CD4-positive, alpha-beta T cell treated with Interleukin-17A for 4 hours (primary cell): ENCODE measurements at places on chromosomes 13 and 19.

GRCh38 chr19:35645680-35646511 is 2.2 kb upstream of the COX6B1 start:
- DNase-seq: no peak

- DNase-seq: no peak
Observed at GRCh38 chr13:33230178-33230881, 55.2 kb downstream of the STARD13 start.

- DNase-seq: peak; percentile 88
Observed at GRCh38 chr19:38729653-38730469, 14.4 kb downstream of the CAPN12 start.

- DNase-seq: no peak
Observed at GRCh38 chr13:23021906-23022305, 158.9 kb upstream of the SGCG start.

DNA sequence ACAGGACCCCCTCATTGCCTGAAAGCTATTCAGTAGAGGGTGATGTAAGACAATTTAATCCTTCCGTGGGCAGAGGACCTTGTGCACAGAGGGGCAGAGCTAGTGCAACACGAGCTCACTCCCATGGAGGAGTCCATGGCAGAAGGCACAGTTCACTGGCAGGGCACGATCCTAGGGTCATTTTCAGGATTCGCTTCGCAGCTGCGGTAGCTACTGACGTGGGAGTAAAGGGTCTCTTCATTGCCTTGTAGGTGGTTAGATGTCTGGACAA is 207.8 kb downstream of the FOXO1 start:
- no peak for DNase-seq

DNA sequence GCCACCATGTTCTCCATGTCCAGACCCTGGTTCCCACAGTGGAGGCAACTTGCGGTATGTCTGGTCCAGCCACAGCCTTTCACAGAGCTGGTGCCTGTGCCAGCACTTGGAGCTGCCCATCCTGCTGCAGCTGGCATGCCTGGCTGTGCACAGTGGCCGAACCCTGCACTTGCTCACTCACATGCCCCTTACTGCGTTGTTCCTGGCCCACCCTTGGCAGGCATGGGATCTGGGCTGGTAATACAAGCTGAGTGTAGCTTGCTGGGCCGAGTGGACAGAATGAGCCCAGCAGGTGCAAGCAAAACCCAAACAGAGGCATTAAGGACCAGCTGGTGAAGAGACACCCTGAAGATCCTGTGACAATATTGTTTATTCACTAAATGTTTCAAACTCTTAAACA is 583.9 kb upstream of the SLITRK6 start:
- DNase-seq: no peak

- no peak for DNase-seq
Observed at GRCh38 chr13:66314911-66315310, 915.2 kb downstream of the PCDH9 start.

DNA sequence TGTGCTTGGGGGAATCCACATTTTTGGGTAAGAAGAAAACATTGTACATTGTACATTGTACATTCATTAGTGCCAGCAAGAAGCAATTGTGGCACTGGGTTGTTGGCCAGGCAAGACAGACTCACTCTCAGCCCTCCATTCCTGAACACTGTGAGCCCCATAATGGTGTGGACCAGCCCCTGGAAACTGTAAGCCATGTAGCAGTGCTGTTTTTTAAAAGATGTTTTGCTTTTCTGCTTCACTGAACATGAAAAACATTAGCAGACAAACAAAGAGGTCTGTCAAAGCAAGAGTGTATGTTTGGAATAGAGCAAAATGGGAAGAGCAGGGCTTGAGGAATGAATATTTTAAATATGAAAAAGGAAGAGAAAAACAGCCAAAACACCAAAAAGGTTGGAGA is 39.1 kb upstream of the IL17D start:
- DNase-seq: no peak

DNA sequence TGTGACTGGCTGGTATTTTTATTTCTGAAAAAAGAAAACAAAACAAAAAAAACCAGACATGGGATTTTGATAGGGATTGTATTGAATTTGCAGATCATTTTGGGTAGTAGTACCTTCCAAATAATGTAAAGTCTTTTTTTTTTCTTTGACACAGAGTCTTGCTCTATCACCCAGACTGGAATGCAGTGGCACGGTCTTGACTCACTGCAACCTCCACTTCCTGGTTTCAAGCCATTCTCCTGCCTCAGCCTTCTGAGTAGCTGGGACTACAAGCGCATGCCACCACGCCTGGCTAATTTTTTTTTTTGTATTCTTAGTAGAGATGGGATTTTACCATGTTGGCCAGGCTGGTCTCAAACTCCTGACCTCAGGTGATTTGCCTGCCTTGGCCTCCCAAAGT is 4.2 kb downstream of the ZNF101 start:
- DNase-seq: no peak

GRCh38 chr13:41463838-41464602 is 6.7 kb downstream of the RGCC start:
- DNase-seq: peak; percentile 49

DNA sequence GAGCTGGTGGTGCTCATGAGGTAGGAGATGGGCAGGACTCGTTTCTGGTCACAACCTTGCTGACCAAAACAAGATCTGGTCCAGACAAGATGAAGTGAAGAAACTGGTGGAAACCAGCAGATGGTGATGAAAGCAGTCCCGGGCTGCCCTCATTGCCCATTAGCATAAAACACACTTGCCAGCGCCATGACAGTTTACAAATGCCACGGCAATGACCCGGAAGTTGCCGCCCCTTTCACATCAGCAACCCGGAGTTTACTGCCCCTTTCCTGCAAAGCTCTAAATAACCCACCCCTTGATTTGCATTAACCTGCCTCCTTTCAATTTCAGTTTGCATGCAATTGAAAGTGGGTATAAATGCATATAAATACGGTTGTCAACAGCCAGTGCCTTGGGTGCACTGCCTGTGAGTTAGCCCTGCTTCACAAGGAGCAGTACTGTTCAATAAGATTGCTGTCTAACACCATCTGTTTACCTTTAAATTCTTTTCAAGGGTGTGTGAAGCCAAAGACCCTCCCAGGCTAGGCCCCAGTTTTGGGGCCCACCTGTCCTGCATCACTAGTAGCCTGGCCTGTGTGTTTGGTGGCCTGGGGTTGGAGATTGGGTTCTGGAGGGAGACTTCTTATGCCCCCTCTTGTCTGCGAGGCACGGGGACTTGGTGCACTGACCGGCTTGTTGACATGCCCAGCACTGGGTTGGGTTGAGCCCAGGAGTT is 38.8 kb downstream of the CHST8 start:
- DNase-seq: no peak

DNA sequence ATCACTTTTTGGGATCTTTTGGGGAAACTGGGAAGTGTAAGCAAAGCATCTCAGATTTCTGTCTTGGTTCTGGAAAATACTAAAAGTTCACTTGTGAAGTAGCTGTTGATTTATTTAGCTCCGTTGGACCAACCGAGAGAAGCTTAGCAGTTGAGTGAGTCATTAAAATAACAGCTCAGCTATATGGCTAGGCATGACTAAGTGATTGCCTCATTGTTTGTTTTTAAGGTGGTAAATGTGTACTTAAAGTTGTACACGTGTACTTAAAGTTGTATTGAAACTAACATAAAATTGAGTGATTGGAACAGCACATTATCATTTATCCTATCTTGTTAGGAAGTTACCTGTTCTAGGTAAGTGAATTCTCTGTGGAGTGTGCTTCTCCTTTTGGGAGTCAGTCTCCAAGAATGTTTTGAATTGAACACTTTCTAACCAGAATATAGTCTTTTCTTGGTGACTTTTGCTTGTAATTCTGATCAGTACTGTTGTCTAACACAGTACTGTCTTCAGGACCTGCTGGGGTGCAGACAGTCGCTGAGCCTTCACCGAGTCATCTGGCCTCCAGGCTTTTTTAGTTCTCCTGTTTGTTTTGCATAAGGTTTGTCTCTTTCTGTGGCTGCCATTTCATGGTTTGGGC is 2.9 kb upstream of the DCUN1D2 start:
- no peak for DNase-seq

DNA sequence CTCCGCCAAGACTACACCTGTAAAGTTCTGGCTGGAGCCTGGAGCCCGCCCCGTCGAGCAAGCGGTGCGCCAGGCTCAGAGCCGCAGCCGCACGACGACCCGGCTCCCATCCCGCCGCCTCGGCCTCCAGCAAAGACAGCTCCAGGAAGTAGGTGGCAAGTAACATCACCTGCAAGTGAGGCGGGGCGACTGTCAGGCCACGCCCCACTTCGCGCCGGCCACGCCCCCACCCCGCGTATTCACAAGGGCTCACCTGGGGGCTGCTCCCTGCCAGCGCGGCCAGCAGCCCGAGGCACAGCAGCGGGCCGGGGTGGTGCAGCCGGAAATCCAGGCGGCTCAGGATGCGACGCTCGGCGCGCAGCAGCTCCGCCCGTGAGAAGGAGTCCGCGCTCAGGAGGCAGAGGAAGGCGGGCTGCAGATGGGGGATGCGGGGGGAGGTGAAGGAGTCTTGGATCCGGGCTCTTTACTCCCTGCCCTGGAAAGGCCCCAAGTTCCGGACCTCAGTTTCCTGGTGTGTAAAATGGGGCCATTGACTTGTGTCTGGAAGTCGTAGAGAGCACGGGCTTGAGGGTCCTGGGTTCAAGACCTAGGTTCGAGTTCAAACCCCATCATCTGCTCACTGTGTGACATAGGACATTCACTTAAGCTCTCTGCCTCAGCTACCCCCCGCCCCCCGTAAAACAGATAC is 3.2 kb downstream of the CCNP start:
- DNase-seq: peak; percentile 48
